Fibroblast of the conjunctiva (primary cell): ENCODE measurements at places on chromosomes 5 and 9.

GRCh38 chr5:141338538-141339306 lies at the start of gene PCDHGA2:
Gene PCDHGA2 (plus strand): TSS chr5:141338760.
- peak; percentile 23 for DNase-seq

- DNase-seq, result no peak
Measured at GRCh38 chr9:132864277-132864676, 13.8 kb downstream of the AK8 start.

- DNase-seq, result no peak
Measured at GRCh38 chr9:91914937-91915336, 35.1 kb downstream of the ROR2 start.

DNA sequence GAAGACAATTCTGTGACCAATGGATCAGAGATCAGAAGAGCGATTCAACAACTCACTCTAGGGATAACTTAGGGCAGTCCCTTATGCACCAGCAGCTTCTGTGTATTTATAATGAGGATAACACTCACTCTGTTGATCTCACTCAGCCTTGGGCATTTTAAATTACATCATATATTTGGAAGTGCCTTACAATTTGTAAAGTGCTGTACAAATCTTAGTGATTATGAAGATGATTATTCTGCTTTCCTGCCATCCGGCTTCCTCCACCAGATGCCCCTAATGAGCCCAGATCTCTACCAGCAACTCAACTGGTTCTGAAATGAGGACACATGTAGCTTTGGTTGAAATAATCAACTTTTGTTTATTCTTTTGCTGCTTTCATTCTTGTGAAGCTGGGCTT lies 105.3 kb downstream of the PCSK1 start:
- DNase-seq, result no peak

DNA sequence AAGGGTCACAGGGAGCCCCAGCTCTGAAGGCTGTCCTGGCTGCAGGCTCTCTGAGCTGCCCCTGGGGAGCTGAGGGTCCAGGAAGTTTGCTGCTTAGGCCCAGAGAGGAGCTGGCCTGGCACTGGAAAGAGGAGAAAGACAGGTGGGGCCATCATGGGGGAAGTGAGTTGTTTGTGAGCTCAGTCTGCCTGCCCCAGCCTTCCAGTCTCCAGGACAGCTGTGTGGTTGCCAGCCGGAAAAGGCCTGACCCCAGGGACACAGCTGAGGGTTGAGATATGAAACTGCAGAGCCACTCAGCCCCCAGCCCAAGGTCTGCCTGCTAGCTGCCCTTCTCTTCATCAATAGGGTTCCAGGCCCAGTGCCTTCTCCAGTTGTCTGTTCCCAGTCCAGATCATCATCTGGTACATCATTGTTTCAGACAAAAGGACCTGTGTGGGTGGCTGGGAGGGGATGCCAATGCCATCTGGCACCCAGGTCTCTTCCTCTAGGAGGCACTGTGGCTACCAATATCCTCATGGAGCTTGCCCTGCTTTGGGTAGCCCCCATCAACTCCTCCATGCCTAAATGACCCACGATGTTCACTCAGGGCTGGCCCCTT lies 4.3 kb upstream of the DDX41 start:
- DNase-seq, result no peak

DNA sequence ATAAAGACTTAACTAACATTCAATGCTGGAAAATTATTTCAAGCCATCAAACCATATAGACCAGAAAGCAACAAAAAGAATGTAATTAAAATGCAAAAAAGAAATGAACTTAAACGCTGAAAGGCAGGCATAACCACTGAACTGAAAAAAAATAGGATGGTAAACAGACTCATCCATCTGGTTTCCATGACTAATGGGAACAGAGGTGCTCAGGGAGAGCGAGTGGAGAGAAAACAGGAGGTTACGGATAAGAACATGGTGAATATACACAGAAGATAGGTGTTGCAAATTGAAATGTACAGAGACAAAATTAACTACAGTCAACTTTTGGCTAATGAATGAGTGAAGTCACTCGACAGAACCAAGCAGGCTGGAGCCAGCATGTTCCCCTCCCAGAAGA lies 43.5 kb upstream of the RNF38 start:
- DNase-seq, result no peak

GRCh38 chr5:79074641-79075040 lies 5.1 kb downstream of the BHMT2 start:
- no peak for DNase-seq
